CD4-positive, alpha-beta T cell treated with Interleukin-15 for 1 hour (primary cell): ENCODE measurements at places on chromosomes 3 and 15.

GRCh38 chr3:127732303-127732702 lies 59.6 kb downstream of the ABTB1 start:
- no peak for DNase-seq

GRCh38 chr3:131925571-131925970 lies 109.2 kb downstream of the CPNE4 start:
- DNase-seq, result no peak

- no peak for DNase-seq
Observed at GRCh38 chr15:101480613-101481380, 8.7 kb downstream of the PCSK6 start.

DNA sequence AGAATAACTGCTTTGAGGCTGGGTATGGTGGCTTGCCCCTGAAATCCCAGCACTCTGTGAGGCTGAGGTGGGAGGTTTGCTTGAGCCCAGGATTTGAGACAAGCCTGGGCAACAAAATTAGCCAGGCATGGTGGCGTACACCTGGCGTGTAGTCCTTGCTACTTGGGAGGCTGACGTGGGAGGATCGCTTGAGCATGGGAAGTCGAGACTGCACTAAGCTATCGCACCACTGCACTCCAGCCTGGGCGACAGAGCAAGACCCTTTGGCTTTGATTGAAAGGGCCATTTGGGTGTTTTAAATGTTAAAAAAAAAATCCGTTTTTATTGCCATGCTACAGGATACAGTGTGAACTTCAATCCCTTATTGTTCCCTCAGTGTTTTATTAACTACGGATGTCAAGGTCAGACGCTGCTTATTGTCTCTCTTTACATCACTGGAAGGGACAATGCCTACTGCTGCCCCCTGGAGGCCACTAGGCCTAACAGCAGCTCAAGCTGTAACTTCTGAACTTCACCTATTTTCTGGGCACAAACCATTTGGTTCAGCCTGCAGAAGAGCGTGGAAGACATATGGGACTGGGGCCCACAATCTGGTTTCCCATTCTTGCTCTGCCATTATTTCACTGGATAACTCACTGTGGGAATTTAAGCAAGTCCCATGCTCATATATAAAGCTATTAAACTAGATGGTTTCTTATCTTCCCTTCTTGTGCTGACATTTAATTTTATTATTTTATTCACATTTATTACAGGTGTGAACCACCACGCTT lies 15.3 kb upstream of the IREB2 start:
- DNase-seq, result peak; percentile 61

DNA sequence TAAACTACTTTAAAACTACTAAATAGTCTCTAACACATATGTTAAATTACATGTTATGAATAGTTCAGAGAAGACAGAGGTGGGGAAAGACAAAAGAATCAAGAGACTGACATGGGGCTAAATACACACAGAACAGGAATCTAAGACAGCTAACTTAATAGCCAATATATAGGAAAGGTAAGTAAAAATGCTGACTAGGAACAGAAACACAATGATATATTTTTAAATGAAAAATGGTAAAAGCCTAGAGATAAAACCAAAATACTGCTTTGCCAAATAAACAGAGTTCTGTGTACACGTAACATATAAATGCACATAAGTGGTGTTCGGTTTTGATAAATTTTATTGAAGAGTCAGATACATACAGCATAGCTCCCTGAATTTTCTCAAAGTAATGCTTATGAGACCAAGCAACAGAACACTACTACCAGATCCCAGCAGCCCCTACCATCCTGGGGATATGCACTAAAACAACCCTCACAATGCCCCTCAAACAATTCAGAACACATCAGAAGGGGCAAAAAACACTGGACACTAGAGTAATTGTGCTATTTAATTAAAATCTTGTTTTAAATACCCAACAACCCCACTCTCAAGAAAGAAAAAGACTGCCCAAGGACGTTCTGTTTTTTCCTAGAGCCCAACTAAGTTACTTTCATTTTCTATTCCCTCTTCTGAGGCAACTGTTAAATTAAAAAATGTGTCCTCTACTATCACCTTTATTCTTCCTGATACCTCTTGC lies 121.1 kb downstream of the ADAM10 start:
- no peak for DNase-seq

DNA sequence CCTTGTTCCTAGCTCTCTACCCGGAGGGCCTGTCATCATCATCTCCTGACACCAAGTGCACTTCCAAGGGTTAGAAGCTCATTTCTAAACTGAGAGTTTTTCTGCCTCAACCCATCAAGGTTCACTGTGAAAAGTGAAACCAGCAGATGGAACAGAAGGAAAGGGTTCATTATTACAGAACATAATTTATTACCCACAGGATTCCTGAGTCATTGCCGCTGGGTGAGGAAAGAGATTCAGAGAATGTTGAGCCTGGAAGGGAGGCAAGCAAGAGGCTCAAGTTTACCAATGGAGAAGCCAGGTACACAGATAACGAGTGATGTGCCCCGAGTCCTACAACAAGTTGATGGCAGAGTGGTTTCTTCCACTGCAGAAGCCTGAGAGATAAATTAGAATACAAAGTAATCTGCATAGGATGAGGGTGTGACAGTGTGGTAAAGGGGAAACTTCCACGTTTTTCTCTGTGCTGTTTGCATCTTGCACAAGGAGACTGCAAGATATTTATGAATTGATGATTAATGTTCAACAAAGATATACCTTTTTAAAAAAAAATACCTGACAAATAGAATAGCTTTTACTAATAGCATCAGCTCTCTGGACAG lies 80.5 kb upstream of the SETMAR start:
- DNase-seq, result no peak

- DNase-seq, result peak; percentile 56
Observed at GRCh38 chr3:196650740-196651311, 11.3 kb downstream of the NRROS start.
